ENCODE measurements at places on chromosomes 5 and 9. TPM values are rescaled to one million over a fixed set of nuclear protein-coding genes. Genes with fewer than 3 reads are reported as not detected.

DNA sequence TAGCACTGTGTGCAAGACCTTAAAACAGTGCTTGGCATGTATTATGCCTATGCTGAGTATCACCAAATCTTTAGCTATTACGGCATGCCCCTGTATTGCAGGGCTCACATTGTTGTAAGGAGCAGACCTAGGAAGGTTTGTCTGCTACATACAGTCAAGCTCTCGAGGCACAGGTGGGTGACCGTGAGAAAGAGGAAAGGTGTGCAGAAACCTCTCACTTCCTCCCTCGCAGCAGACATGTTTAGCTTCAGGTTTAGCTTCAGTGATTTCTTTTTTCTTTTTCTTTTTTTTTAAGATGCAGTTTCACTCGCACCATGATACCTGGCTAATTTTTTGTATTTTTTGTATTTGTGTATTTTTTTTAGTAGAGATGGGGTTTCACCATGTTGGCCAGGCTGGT is 275.8 kb upstream of the RIOK2 start:
- peaks cover 2% of the 10 kb centered on the region for H3K4me1 ChIP-seq
- DNase-seq: no peak
- no peaks in the 10 kb centered on the region for H3K27me3 ChIP-seq
- no peak overlapping the region for H3K27ac ChIP-seq
- H3K4me3 ChIP-seq: no peak overlapping the region

DNA sequence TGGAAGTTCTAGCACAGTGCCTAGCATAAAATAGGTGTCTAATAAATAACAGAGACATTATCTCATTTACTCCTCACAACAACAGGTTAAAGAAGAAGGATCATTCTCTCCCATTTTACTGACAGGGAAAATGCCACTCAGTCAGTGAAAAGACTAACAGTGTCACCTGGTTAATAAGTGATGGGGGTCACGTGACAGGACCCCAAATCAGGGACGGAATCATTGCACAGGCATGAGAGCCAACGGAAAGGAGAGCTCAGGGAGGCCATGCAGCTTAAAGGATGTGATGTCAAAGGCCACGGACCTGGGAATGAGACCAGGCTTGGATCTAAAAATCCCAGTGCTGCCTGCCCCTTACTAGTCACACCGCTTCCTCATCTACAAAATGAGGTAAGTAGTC is 101.2 kb downstream of the BNC2 start:
- no peak overlapping the region for H3K27ac ChIP-seq
- no peaks in the 10 kb centered on the region for H3K27me3 ChIP-seq
- H3K4me3 ChIP-seq: no peak overlapping the region
- H3K4me1 ChIP-seq: no peaks in the 10 kb centered on the region
- DNase-seq: no peak

GRCh38 chr9:119074017-119074416 is 295.2 kb downstream of the BRINP1 start:
- no peak overlapping the region for H3K27ac ChIP-seq
- no peak for DNase-seq
- H3K27me3 ChIP-seq: no peaks in the 10 kb centered on the region
- no peak overlapping the region for H3K4me3 ChIP-seq
- H3K36me3 ChIP-seq: no peaks in the 10 kb centered on the region

- H3K4me1 ChIP-seq: peaks cover 8% of the 10 kb centered on the region
- no peak within 1 kb of the TSS for H3K27ac ChIP-seq
- H3K4me3 ChIP-seq: peak within 1 kb of the TSS; percentile 75
- H3K27me3 ChIP-seq: peaks cover 14% of the 10 kb centered on the region
Measured at GRCh38 chr9:128420651-128421481, at the start of gene CERCAM. Gene CERCAM, plus strand, starts transcription at chr9:128420857. Its CDS starts 21 bp downstream, at chr9:128420878.

GRCh38 chr9:18710065-18710464 is 236.1 kb downstream of the ADAMTSL1 start:
- no peaks in the 10 kb centered on the region for H3K4me1 ChIP-seq
- H3K27ac ChIP-seq: no peak overlapping the region
- no peaks in the 10 kb centered on the region for H3K27me3 ChIP-seq
- H3K36me3 ChIP-seq: no peaks in the 10 kb centered on the region

DNA sequence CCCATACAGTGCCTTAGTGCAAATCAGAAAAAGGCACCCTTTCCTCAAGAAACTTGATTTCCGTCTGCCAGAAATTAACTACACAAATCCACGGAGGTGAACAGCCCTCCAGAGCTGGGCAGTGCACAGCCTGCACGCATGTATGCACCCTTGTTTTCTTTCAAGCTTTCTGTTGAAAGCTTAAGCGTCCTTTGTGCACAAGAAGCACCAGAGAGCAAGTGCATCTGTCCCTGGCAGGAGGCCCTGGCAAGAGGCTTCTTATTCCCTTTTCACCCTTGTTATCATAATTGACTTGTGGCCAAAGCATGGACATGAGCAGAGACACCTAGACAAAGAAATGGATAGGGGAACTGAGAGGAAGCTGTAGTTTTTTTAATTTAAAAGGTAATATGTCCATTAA is 47.4 kb upstream of the ATG10 start:
- H3K4me3 ChIP-seq: no peak overlapping the region
- no peaks in the 10 kb centered on the region for H3K36me3 ChIP-seq
- no peak for DNase-seq

- DNase-seq: no peak
- peaks cover 16% of the 10 kb centered on the region for H3K27me3 ChIP-seq
- no peak overlapping the region for H3K27ac ChIP-seq
- no peak overlapping the region for H3K4me3 ChIP-seq
Measured at GRCh38 chr5:138712324-138712723, 40.9 kb upstream of the CTNNA1 start.

- H3K4me1 ChIP-seq: no peaks in the 10 kb centered on the region
- H3K27ac ChIP-seq: no peak overlapping the region
- no peak overlapping the region for H3K4me3 ChIP-seq
- no peaks in the 10 kb centered on the region for H3K27me3 ChIP-seq
- H3K36me3 ChIP-seq: no peaks in the 10 kb centered on the region
Measured at GRCh38 chr5:165673499-165673898, 2168.1 kb downstream of the MAT2B start.

DNA sequence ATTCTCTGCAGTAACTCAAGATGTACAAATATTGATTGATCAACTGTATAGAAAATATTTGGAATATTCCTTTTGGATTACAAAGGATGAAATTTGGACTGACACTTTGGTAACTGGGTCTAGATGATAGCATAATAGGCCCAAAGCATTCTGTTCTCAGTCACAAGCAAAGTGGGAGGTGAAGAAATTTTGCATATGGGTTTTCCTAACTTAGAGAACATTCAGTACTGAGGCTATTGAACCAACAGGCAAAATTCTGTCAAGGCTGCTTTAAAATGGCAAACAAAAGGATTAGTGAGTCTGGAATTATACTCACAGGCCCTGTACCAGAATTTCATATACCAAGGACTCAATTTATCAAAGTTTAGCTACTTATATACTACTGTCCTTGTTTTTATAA is 1020.6 kb downstream of the TLE4 start:
- H3K27ac ChIP-seq: no peak overlapping the region
- DNase-seq: no peak
- no peak overlapping the region for H3K4me3 ChIP-seq
- H3K4me1 ChIP-seq: no peaks in the 10 kb centered on the region
- H3K36me3 ChIP-seq: peaks cover 1% of the 10 kb centered on the region

- no peaks in the 10 kb centered on the region for H3K27me3 ChIP-seq
- H3K4me3 ChIP-seq: no peak overlapping the region
- H3K27ac ChIP-seq: no peak overlapping the region
- no peak for DNase-seq
- peaks cover 48% of the 10 kb centered on the region for H3K36me3 ChIP-seq
- H3K4me1 ChIP-seq: peaks cover 36% of the 10 kb centered on the region
Measured at GRCh38 chr5:179765400-179765799, 28.4 kb upstream of the LTC4S start.

DNA sequence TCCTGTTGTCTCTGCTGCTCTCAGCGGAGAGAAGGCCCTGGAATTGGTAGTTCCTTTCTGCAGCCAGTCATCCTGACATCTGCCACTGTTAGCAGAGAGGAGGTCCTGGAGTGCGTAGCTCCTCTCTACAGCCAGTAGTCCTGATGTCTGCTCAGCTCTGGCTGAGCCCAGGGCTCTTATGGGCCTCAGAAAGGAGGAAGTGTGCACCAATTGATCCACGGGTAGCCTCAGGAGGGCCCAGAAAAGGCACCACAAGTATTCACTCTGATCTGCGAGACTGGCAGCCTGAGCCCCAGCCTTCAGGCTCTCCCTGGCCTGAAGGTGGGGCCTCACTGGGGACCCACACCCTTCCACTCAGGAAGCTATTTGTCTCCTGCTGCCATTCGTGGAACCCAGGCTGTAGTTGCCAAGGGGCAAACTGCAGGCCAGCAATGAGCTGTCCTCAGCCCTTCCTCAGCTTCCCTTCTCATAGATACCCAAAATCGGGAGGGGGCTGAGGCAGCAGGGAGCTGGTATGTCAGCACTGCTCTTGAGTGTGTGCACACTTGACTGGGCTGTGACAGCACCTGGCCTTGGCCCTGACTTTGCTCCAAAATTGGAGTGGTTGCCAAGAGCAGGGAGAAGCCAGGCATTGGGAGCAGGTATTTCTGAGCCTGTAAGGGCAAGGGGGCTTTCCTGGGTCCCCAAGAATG is 1049.5 kb upstream of the ACO1 start:
- no peak overlapping the region for H3K4me3 ChIP-seq
- no peak for DNase-seq
- peaks cover 24% of the 10 kb centered on the region for H3K4me1 ChIP-seq
- H3K36me3 ChIP-seq: no peaks in the 10 kb centered on the region

DNA sequence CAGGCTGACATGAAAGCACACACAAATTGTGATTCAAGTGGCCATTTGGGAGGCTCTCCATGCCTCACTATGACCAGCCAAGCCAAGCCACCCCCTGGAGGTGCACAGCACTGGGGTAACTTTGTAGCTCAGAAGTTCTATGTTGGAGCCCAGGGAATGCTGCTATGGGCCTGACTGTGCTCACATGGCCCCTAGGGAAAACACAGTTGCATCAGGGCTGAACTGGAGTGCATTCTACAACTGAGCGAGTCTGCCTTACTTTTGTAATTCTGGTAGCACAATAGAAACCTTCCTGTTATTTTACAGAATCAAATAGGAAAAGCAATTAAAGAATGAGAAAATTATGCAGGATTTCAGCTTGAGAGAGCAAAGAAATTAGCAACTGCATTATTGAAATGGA is 455.5 kb upstream of the TRPC7 start:
- no peak for DNase-seq
- H3K4me3 ChIP-seq: no peak overlapping the region
- H3K4me1 ChIP-seq: no peaks in the 10 kb centered on the region
- H3K27me3 ChIP-seq: no peaks in the 10 kb centered on the region
- H3K36me3 ChIP-seq: no peaks in the 10 kb centered on the region

DNA sequence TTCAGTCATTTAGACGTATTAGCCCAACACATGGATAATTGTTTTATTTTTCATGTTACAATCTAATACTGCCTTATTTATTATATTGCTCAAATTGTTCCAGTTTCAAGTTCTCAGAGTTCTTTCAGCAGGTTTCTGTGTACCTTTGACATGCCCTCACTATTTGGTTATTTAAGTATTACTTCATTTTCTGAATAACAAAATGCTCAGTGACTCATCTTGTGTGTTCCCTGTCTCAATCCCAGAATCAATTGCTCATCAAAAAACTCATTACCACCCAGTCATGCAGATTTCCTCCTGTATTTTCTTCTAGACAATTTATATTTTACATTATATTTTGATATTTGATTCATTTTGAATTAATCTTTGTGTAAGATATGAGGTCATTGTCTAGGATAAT is 562.6 kb downstream of the ANXA1 start:
- H3K4me3 ChIP-seq: no peak overlapping the region
- H3K27me3 ChIP-seq: no peaks in the 10 kb centered on the region
- no peak overlapping the region for H3K27ac ChIP-seq
- DNase-seq: no peak
- H3K36me3 ChIP-seq: no peaks in the 10 kb centered on the region

GRCh38 chr5:439181-439580 is 3.8 kb upstream of the EXOC3 start:
- H3K36me3 ChIP-seq: peaks cover 3% of the 10 kb centered on the region
- H3K27ac ChIP-seq: no peak overlapping the region
- no peak for DNase-seq

- peak overlapping the region; percentile 88 for H3K4me3 ChIP-seq
- no peak for DNase-seq
- peaks cover 53% of the 10 kb centered on the region for H3K4me1 ChIP-seq
- no peak overlapping the region for H3K27ac ChIP-seq
- peaks cover 3% of the 10 kb centered on the region for H3K36me3 ChIP-seq
- peaks cover 3% of the 10 kb centered on the region for H3K27me3 ChIP-seq
Measured at GRCh38 chr5:142013734-142014521, 1.1 kb upstream of the GNPDA1 start.

The EDIL3 gene
- not detected for total RNA-seq

The NR4A3 gene
- total RNA-seq: 20.7 TPM

The NKD2 gene
- total RNA-seq: 0.16 TPM

The ANKRD31 gene
- total RNA-seq: 0.13 TPM

The PPP3R2 gene
- not detected for total RNA-seq

The CCL27 gene
- total RNA-seq: not detected

The CTXN3 gene
- total RNA-seq: not detected

The FOXD4 gene
- total RNA-seq: 0.55 TPM

Measured in activated B cell treated with CpG ODN at 0.5 μM for 24 hours (primary cell).